Nucleus accumbens (tissue), 56 donors: ENCODE measurements at places on chromosomes 2 and 18.
A peak's percentile ranks its signal among the peaks of the same experiment; 100 is the strongest.

- DNase-seq: no peak
These were observed 60.5 kb upstream of the PELI1 start for GRCh38 chr2:64204703-64205102.

DNA sequence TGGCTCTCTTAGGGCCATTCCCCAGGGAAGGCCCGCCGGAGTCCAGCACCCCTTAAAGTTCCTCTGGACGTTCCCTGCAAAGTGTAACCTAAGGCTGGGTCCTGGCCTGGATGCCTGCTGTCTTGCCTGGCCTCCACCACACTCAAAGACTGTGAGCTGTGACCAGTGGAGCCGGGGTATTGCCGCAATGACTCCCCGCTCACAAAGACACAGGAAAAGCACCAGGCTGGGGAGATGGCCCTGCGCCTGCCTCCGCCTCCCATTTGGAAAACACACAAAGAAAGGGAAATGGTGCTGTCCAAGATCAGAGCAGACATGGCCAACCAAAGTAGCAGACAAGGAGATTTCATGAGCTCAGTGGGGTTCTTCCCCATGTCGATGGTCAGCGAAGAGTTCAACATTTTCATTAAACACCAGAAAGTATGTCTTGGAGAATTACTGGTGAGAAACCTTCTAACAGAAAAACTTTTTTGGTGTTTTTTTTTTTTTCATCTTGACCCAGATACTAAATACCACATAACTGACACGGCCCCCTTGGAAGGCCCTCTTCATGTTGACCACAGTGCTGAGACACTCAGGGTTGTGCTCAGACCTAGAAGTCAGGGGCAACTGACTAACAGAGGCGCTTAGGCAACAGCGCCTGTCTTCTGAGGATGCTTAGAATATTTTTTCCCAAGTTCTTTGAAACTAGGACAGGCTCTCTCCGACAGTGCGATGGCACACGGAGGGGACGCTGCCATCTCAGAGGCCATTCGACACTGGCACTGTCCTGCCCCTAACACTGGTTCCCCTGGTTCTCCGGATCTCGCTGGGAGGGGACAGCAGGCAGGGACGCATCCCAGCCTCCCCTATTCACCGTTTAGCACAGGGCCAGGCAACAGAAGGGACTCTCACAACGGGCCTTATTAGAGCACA is 226.4 kb upstream of the ID2 start:
- DNase-seq: peak; percentile 40

DNA sequence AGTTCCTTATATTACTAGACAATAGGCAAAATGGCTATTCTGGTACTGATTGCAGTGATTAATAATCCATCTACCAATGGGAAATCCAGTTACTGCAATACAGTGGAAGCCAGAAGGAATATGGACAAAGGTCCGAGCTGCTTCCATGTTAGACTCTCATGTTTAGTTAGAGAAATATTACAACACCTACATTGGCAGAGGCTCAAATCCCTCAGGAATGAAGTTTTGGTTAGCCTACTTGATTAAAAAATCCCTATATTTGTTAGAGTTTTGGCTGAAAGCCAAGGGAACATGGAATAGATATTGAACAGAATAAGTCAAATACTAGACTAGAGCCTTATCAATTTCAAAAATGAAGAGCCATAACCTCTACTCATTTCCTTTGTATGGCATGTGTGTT is 48.5 kb downstream of the ARL6IP6 start:
- DNase-seq: no peak

DNA sequence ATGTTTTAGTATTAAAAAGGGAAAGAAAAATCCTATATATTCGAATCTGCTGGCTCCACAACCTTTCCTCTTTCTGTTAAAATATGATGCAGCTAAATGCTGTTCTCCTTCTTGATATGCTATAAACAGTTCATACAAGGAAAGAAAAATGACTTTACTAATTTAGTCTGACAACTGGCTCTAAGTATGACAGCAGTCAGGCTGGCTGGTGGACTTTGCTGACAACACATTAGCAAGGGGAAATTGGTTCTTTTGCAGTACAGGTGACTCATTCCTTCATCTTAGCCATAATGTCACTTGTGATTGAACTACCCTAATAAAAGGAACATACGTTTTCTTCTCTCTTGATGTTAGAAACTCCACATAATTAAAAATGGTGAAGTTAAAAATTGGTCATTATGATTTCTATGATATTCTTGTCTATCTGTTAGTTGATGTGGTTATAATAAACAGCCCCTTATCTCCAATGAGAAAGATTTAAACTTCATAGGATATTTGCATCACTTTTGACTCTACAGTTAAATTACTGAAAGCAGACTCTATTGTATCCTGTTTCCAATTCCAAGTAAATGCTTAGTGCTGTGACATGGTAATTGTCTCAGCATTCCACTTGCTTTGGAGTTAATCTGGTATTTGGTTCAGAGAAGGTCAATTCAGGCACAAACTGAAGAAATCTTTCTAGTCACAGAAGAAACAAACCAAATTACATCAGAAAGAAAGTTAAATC is 315.3 kb upstream of the GULP1 start:
- no peak for DNase-seq

- no peak for DNase-seq
These were observed 55.1 kb upstream of the ZBTB14 start for GRCh38 chr18:5350636-5351035.

GRCh38 chr2:211175956-211176355 is 619.6 kb downstream of the CPS1 start:
- no peak for DNase-seq

DNA sequence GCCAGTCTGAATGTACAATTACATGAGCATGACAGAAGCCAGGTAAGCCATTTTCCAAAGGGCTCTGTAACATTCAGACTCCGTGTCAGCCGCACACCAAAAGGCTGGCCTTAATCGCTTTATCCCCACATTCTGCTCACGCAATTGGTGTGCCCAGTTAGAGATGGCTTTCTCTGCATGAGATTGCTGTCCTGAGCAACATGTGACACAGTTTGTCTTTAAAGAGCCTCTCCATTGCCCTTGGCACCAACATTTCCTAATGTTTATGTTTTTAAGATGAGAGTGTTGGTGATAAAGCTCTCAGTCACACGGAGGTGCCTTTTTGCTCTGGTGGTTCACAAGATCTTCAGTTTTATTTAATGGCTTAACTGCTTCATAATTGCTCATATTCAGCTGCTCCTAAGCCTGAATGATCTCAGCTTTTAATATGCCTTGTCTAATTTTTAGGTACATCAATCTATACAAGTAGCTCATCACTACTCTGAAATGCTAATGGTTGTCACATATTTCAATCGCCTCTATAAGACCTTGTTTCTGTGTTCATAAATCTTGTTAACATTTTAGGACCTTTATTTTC is 164.8 kb upstream of the ACVR2A start:
- DNase-seq: no peak

GRCh38 chr18:55088561-55088960 is 129.3 kb upstream of the CCDC68 start:
- no peak for DNase-seq

DNA sequence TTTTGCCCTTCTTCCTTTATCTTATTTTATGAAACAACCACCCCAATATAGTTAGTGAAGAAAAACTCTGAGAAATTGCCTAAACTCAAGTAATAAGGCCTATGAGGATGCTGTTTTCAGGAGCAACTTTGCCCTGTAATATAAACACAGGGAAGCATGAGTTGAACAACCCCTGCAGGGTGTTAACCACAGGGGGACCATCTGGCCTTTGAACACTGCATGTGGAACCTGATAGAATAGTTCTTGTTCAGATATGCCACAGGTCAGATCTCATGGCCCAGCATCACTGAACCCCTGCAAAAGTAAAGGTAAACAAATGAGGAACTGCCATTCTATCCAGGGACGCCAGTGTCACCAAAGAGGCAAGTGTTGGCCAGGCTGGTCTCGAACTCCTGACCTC is 82.6 kb downstream of the MAPK4 start:
- no peak for DNase-seq

GRCh38 chr18:69580107-69580506 is 179.4 kb downstream of the DOK6 start:
- DNase-seq: no peak

- DNase-seq: no peak
These were observed 88.8 kb downstream of the KYNU start for GRCh38 chr2:142966284-142966683.

- DNase-seq: no peak
These were observed 108.1 kb downstream of the XRCC5 start for GRCh38 chr2:216216951-216217903.

DNA sequence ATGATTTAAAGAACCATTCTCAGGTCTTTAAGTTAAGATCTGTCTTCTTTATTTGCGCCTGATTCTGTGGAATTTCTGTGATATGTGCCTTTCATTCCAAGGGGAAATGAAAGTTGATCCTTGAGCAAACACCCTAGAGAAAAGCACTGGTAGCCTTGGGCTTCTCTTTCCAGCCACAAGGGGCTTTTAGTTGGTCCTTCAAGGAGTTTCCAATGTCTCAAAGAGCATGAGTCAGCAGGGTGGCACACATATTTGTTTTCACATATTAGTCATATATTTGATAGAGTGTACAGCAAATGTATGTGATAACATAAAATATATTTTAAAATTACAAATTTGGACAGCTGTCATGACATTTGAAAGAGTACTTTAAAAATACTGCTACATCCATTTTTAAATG is 339.5 kb downstream of the TXNL1 start:
- no peak for DNase-seq

- DNase-seq: peak; percentile 90
These were observed at the start of gene BBS5 for GRCh38 chr2:169479257-169480078. TSS of gene BBS5 (plus strand) at chr2:169479494. CDS start at chr2:169479554, 60 bp downstream.

DNA sequence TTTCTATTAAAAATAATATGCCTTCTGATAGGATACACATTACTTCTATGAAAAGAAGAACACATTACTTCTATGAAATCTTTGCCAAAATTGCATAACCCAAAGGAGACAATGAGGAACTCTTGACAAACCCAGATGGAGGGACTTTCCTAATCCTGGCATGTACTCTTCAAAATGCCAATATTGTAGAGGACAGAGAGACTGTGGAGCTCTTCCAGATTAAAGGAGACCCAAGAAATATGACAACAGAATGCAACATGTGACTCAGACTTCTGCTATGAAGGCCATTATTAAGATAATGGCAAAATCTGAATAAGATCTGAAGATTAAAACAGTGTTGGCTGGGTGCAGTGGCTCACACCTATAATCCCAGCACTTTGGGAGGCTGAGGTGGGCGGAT is 22.2 kb downstream of the SOWAHC start:
- no peak for DNase-seq

DNA sequence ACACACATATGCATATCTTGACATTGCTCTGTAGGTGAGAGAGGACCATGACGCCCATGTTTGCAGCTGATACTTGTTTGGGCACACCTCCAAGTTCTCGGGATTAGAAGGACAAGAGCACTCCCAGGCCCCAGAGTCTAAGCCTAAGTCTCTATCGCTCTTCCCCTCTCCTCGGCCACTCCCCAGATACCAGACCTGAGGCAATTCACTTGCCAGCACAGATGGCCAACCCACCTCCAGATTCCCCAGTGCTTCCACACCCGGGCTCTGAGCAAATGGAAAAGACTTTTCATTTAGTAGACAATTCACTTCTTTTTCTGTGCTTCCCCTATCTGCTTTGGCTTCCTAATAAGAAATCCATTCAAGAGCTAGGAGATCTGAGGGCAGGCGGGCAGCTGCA is 32.9 kb downstream of the EHD3 start:
- DNase-seq: no peak

DNA sequence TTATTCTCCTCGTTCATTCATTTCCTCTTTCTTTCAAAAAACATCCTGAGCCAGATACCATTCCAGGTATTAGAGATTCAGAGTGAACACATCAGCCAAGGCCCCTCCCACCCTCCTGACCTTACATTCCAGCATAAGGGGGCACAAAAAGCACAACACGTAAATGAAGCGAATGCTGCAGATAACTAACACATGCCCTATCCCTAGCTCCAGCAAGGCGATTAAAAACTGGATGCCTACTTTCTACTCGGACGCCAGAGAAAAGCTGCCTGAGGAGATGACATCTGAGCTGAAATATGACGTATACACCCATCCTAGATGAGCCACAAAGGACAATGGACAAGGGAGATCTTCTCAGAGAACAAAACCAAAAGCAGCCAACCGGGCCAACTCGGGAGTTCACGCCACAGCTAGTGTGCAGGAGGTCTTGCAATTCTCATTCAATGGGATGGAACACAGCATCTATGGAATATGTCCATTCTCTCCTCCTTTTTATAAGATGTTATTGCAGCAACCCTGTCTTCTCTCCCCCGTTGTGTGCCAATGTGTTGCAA is 33.5 kb downstream of the FEZ2 start:
- DNase-seq: no peak

GRCh38 chr2:43218155-43218701 is 8.2 kb downstream of the ZFP36L2 start:
- DNase-seq: no peak

GRCh38 chr2:25268139-25268538 is 73.6 kb downstream of the DNMT3A start:
- no peak for DNase-seq

DNA sequence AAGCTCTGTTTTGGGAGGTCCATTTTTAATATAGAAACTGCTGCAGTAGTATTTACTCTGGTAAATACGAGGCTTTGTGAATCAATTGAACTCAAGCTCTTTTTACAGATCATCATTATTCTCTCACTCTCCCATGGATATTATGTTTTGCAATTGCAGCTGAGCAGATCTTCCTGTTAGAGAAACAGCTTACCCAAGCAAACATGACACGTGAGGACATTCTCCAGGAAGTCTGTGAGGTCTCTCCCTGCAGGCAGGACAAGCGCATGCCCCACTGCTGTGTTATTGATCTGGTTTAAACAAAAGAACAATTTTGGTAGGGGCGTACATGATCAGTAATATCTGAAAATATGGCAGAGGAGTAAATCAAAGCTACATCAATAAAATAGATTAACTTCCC is 72.1 kb downstream of the COL6A3 start:
- no peak for DNase-seq

GRCh38 chr18:12015416-12016062 is 34.2 kb downstream of the IMPA2 start:
- DNase-seq: no peak

GRCh38 chr18:68435581-68435980 is 279.3 kb downstream of the TMX3 start:
- DNase-seq: no peak

DNA sequence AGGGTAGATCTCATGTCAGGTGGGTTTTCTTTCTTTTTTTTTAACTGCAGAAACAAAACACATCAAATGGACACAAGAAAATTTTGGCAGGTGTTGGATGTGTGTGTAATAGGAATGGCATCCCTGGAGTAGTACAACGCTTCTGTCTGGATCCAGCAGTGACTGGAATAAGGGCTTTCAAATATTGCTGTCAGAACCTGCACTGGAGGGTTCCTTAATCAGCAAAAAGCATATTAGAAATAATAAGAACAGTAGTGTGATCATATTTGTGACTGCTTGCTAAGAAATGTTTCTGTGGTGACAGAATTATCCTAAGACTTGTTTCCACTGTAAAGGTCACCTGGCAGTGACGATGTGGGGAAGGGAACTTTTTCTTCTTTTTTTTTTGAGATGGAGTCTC is 30.8 kb downstream of the CREG2 start:
- DNase-seq: no peak
